ENCODE measurements at places on chromosomes 13 and 19. TPM values are rescaled to one million over a fixed set of nuclear protein-coding genes. Genes with fewer than 3 reads are reported as not detected.

The SYT3 gene
- not detected for total RNA-seq

The PGLYRP1 gene
- total RNA-seq: not detected

The POLR1D gene
- 118 TPM for total RNA-seq

The SH3GL1 gene
- 42.0 TPM for total RNA-seq

DNA sequence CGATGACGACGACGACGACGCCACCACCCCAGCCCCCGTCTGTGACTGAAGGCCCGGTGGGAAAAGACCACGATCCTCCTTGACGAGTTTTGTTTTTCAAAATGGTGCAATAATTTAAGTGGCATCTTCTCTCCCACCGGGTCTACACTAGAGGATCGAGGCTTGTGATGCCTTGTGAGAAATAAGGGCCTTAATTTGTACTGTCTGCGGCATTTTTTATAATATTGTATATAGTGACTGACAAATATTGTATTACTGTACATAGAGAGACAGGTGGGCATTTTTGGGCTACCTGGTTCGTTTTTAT is 2.5 kb downstream of the KLF2 start:
- H3K4me3 ChIP-seq: peak overlapping the region; percentile 57
- peaks cover 22% of the 10 kb centered on the region for H3K27me3 ChIP-seq
- peaks cover 52% of the 10 kb centered on the region for H3K4me1 ChIP-seq
- no peak overlapping the region for H3K27ac ChIP-seq

DNA sequence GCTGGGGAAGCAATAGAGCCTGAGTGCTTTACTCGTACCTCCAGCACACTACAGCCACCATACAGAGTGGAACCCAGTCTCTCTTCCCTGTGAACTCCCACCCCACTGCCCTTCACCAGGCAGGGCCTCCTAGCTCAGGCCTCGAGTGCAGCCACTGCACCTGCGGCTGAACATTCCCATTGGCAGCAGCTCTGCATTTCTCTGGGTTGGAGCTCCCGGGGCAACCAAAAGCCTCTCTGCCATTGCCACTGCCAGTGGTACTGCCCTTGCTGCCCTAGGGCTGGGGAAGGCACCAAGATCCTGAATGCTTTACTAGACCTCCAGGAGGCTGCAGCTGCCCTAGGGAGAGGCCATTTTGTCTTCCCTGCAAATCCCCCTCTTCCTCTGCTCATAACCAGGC is 266.8 kb downstream of the TDRD3 start:
- H3K36me3 ChIP-seq: no peaks in the 10 kb centered on the region
- H3K27ac ChIP-seq: no peak overlapping the region
- no peak overlapping the region for H3K4me3 ChIP-seq
- DNase-seq: no peak
- no peaks in the 10 kb centered on the region for H3K4me1 ChIP-seq

DNA sequence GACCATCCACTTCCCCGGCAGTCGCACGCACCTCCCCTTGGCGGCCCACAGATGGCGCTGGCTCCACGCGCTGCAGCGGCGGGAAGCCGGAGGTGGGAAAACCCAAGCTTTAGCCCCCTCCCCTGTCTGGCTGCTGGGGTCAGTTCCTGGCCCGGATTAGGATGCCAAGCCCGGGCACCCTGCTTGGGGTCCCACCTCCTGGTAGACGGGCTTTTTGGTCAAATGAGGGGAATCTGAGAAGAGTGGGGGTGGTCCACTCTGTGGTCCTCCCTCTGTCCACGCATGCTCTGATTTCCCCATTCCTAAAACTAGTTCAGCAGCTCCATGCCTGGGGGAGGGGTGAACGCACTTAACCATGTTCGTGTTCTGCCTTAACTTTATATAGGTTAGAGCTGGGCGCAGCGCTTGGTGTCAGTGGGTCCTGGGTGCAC is 8.1 kb upstream of the ADGRE2 start:
- H3K4me1 ChIP-seq: peaks cover 16% of the 10 kb centered on the region
- H3K36me3 ChIP-seq: no peaks in the 10 kb centered on the region
- H3K4me3 ChIP-seq: no peak overlapping the region
- H3K27ac ChIP-seq: no peak overlapping the region
- H3K27me3 ChIP-seq: peaks cover 18% of the 10 kb centered on the region

- H3K4me1 ChIP-seq: peaks cover 2% of the 10 kb centered on the region
- H3K4me3 ChIP-seq: peak within 1 kb of the TSS; percentile 61
- peaks cover 39% of the 10 kb centered on the region for H3K27me3 ChIP-seq
These were observed at the start of gene CAMSAP3 for GRCh38 chr19:7595466-7596133. CAMSAP3 (plus strand) TSS chr19:7595863; CDS start chr19:7596003, 140 bp downstream.

DNA sequence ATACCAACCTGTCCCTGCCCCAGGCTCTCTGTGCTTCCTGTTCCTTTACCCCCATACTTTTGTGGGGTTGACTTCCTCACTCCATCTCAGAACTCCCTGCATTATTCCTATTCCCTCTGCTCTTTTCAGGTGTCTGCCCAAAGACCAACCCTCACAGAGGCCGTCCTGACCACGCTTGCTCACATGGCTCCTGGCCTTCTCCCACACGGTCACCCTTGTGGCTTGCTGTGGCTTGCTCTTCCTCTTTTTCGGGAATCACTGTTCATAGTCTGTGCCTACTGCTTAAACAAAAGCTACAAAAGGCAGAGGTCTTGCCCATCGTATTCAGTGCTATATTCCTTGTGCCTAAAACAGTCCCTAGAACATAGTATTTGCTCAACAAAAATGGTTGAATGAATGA is 25.2 kb upstream of the ARGLU1 start:
- no peaks in the 10 kb centered on the region for H3K4me1 ChIP-seq
- no peak overlapping the region for H3K4me3 ChIP-seq
- H3K27ac ChIP-seq: no peak overlapping the region

DNA sequence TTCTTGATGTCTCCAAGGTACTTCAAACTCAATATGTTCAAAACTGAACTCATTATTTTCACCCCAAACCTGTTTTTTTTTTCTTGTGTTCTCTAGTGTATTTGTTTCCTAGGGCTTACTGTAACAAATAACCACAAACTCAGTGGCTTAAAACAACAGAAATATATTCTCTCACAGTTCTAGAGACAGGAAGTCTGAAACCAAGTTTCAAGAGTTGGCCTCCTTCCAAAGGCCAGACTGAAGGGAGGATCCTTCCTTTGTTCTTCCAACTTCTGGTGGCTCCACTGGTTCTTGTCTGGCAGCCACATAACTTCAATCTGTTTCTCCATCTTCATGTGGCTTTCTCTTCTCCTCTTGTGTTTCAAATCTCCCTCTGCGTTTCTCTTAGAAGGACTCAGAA is 62.0 kb upstream of the PDCD5 start:
- H3K4me1 ChIP-seq: peaks cover 17% of the 10 kb centered on the region
- no peak overlapping the region for H3K27ac ChIP-seq
- H3K27me3 ChIP-seq: no peaks in the 10 kb centered on the region
- no peak for DNase-seq
- no peak overlapping the region for H3K4me3 ChIP-seq
- H3K36me3 ChIP-seq: no peaks in the 10 kb centered on the region

DNA sequence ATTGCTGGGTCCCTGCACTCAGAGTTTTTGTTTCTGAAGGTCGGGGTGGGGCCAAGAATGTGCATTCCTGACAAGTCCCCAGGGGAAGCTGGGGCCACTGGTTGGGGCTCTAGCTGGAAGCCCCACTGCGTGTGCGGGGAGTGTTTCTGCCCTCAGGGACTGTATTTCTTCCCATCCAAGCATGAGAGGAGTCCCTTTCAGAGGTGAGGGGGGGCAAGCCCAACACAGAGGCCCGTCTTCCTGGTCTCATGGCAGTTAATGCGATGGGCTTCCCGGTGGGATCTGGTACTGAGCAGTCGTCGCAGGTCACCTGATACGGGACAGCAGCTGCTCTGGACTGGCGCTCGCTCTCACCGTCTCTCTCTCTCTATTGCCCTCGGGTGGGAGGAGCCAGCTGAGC is 50.4 kb downstream of the GPR12 start:
- no peak for DNase-seq
- no peaks in the 10 kb centered on the region for H3K4me1 ChIP-seq
- peaks cover 1% of the 10 kb centered on the region for H3K27me3 ChIP-seq
- no peak overlapping the region for H3K4me3 ChIP-seq
- no peak overlapping the region for H3K27ac ChIP-seq
- no peaks in the 10 kb centered on the region for H3K36me3 ChIP-seq

- no peaks in the 10 kb centered on the region for H3K4me1 ChIP-seq
- no peak overlapping the region for H3K27ac ChIP-seq
- H3K4me3 ChIP-seq: no peak overlapping the region
These were observed 1607.0 kb downstream of the PCDH9 start for GRCh38 chr13:65623148-65623547.

DNA sequence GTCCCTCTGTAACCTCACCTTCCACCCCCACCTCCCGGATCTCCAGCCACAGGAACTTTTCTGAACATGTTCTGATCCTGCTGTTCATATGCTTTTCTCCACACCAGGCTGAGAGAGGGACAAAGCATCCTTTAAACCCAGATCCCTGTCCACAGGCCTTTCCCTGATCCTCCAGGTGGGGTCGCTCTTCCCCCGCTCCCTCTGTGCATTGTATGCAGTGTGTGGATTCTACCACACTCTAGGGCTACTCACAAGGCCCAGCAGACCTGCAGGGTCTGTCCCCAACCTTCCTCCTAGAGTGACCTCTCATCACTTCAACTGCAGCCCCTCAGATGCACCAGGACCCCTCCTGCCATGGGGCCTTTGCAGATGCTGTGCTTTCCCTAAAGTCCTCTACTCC is 1200.6 kb downstream of the UQCRFS1 start:
- H3K27me3 ChIP-seq: no peaks in the 10 kb centered on the region
- no peaks in the 10 kb centered on the region for H3K36me3 ChIP-seq
- no peaks in the 10 kb centered on the region for H3K4me1 ChIP-seq
- H3K4me3 ChIP-seq: no peak overlapping the region

- peaks cover 13% of the 10 kb centered on the region for H3K27me3 ChIP-seq
- no peaks in the 10 kb centered on the region for H3K4me1 ChIP-seq
- H3K4me3 ChIP-seq: no peak overlapping the region
- no peak for DNase-seq
- no peaks in the 10 kb centered on the region for H3K36me3 ChIP-seq
These were observed 21.0 kb downstream of the ITGBL1 start for GRCh38 chr13:101473458-101473857.

All from activated CD4-positive, alpha-beta memory T cell treated with anti-CD3 and anti-CD28 coated beads for 36 hours (primary cell).